ENCODE measurements at places on chromosomes 2 and 18.

DNA sequence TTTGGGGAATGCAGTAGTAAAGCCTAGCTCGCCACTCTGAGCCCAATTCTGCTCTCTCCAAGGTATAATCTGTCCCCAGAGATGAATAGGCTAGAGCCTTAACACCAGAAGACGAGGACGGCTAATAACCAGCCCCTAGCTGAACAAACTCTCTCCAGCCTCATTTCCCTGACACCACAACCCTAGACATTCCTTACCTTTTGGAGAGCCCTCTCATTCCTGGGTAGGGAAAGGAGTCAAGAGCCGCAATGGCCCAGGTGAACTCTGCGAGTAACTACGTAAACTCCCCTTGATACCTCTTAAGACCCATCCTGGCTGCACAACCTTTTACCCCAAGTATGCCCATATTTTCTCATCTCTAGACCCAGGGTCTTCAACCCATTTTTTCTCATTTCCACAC, 722.9 kb downstream of the BCL11A start:
- DNase-seq, result no peak

GRCh38 chr2:174522553-174522952, 35.7 kb upstream of the GPR155 start:
- DNase-seq, result no peak

DNA sequence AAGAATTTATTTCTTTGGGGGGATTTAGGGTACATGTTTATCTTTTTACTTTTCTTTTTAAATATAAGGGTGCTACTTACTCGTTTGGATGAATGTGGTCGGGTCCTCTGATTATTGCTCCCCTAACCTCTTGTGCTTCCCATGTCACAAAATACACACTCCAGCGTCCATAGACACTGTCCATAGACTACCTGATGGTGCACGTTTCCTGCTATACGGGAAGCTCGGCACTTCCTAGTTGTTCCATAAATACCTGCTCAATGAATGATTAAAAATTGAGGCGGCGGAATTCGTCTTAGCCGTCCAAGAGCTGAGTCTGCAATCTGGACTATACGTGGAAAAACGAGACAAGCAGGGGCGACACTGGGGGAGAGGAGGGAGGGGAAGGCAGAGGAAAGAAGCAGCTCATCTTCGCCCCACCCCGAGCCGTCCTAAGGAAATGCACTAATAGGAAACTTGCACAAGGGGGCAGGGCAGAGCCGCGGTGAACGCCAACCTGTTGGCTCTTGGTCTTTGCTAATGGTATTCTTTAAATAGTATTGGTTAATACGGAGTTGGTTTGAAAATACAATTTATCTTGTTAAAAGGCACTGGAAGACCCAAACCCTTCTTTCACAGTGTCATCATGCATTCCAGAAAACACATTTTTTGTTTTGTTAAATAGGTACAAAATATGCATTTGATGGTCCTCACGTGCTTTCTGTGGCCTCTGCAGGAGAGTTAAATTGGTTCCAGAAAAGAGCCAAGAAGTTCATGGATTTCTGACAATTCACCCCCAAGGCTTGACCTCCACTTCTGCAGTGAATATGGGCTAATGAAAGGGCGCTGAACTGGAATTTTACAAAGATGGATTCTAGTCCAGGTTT, 73.0 kb upstream of the KCTD1 start:
- DNase-seq, result peak; percentile 88

- no peak for DNase-seq
Observed at GRCh38 chr2:69114534-69114933, 101.6 kb downstream of the ANTXR1 start.

GRCh38 chr18:61025596-61025995, 307.6 kb upstream of the CDH20 start:
- DNase-seq, result no peak

DNA sequence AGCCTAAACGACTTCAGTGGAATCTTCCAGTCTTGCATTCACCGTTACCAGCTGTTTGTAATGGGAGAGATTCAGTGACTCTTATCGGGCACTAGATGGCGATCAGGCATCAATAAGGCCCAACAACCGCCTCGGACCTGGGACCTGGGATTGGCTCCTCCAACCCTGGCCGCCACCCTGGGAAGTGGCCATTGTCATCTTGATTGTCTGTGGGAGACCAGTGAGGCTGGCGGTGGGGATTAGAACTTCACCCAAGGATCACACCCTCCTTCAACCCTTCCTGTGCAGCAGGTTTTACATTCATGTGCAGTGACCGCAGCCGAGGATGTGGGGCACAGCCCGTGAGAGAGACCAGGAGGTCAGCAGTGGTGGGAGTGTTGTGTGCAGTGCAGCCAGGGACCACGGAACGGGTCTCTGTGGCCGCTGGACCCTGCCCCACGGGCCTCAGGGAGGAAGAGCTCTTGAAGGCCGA, 85.3 kb downstream of the SPP2 start:
- DNase-seq, result peak; percentile 95

Data from endodermal cell (in vitro differentiated cells).